ENCODE measurements at places on chromosomes 7 and 10.

GRCh38 chr7:13717031-13717430 is 272.4 kb downstream of the ETV1 start:
- no peak for DNase-seq

GRCh38 chr10:89163265-89163995 is 43.7 kb downstream of the CH25H start:
- DNase-seq: peak; percentile 46

GRCh38 chr7:29035044-29035740 is 77.1 kb upstream of the TRIL start:
- no peak for DNase-seq

DNA sequence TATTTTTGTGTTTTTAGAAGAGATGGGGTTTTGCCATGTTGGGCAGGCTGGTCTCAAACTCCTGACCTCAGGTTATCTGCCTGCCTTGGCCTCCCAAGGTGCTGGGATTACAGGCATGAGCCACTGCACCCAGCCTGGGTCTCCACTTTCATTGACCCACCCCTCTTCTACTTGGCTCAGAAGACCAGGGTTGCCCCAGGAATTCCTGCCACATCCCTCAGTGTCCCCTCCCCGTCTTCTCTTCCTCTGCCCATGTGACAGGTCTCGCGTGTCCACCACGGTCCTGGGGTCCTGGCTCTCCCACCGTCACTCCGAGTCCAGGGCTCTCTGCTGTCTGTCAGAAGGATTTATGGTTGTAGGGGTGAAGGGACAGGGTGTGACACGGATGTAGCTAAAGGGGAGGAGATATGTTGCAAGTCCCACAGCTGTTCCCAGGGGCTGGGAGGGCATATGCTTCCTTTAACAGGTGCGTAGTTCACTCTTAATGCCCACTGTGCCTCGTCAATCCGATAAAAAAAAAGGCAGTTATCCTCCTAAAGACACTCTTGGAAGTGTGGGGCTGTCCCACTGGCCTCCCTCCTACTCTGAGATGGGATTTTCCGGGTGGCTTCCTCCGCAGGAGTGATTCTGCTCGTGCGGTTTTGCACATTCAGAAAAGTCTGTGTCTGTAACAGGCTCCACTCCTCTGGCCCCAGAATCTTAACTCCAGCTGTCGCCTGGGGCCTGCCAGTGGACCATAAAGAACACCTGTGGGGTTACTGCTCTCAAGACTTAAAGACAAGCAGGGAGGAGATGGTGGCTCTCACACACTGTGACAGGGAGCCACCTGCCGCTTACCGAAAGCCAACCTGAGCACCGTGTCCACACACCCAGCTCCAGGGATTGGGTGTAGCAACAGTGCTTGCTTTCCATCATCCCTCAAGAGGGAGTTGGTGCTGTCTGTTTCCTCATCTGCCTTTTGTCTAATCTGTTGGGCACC is 36.7 kb upstream of the SHH start:
- DNase-seq: no peak

- DNase-seq: no peak
Measured at GRCh38 chr7:28645866-28646265, 233.5 kb downstream of the CREB5 start.

DNA sequence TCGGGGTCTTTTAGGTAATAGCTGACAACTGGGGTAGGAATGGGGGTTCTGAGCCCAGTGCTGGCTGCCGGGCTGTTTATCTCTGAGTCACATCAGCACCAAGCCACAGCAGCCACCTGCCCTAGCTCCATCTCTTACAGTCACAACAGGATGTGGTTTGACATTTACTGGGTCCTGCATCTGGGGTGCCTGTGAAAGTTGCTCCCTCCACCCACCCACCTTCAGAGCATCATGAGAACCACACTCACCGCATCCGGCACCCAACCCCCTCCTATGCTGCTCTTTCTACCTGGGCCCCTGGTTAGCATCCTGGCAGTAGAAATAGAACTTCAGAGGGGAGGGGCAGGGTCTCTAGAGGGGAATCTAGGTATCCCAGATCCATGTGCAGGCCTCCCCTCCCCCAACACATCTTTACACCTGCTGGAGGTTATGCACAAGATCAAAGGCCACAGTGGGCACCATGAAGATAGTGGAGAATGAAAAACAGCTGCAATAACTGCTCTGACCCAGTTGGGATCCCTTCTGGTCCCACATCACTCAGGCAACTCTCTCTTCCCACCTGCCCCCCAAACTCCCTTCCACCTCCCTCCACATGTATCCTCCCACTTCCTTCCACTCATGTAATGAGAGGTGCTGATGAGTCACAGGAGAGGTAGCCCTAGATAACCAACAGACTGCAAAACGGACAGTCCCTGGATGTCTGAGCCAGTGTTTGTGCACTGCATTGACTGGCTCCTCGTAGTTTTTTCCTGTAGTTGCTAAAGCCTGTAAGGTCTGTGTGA is 38.2 kb downstream of the PRSS2 start:
- no peak for DNase-seq

- DNase-seq: no peak
Measured at GRCh38 chr10:23412223-23412622, 26.7 kb upstream of the OTUD1 start.
